CD4-positive, alpha-beta T cell treated with Interleukin-15 for 4 hours (primary cell): ENCODE measurements at places on chromosomes 1 and 21.
A peak's percentile ranks its signal among the peaks of the same experiment; 100 is the strongest.

GRCh38 chr1:214076708-214077065 is 88.9 kb downstream of the PROX1 start:
- DNase-seq: no peak

- no peak for DNase-seq
Measured at GRCh38 chr1:111488669-111489068, 14.8 kb downstream of the ADORA3 start.

- DNase-seq: no peak
Measured at GRCh38 chr1:74937176-74937575, 197.0 kb upstream of the LHX8 start.

- no peak for DNase-seq
Measured at GRCh38 chr21:14918527-14918926, 146.3 kb downstream of the NRIP1 start.

GRCh38 chr21:26491663-26492062 is 81.4 kb downstream of the CYYR1 start:
- DNase-seq: no peak

DNA sequence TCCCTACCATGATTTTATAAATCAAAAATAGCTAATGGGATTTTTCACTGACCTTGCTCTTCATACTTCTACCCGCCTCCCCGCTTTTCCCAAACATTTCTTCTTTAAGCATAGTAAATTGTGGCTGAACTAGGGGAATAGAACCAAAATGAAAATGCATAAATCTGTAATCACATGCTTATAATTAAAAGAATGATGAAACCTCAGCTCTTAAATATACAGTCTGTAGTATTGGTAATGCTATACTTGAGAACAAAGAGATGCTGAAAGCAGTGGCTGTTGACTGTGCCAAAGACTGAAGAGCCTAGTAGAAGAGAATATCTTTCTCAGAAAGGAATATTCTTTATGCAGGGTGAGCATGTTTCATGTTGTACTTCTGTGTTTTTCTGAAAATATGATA is 249.1 kb downstream of the GREM2 start:
- no peak for DNase-seq

GRCh38 chr1:60965280-60965854 is 117.0 kb upstream of the NFIA start:
- DNase-seq: no peak

DNA sequence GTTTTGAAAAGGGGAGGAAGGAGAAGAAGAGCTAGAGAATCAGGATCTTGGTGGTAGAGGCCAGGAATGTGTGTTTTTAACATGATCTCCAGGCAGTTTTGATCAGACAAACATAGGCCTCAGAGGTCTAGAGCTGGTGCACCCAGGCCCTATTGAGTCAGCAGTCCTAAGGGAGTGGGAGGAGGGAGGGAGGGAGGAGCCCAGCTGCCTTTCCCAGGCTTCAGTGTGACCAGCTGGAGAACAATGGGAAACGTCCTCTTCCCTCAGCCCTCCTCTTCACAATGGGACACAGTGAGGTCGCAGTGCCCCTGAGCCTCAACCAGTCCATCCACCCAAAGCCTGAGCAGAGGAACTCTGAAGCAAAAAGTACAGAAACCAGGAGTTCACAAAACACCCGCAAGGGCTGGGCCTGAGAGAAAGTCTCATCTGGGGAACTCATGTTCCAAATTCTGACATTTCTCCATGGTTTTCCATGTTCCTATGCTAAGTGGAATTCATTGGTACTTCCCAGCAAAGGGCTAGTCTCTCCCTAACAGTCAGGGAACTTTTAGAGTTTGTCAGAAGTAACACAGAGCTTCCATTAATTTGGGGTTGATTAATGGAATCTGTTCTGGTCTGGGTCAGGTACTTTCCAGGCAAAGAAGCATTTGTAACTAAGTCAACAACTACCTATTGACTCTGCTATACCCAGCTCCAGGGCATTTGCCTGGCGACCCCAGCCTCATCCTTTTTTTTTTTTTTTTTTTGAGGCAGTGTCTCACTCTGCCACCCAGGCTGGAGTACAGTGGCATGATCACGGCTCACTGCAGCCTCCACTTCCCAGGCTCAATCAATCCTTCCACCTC is 37.5 kb downstream of the ELAPOR1 start:
- DNase-seq: no peak

DNA sequence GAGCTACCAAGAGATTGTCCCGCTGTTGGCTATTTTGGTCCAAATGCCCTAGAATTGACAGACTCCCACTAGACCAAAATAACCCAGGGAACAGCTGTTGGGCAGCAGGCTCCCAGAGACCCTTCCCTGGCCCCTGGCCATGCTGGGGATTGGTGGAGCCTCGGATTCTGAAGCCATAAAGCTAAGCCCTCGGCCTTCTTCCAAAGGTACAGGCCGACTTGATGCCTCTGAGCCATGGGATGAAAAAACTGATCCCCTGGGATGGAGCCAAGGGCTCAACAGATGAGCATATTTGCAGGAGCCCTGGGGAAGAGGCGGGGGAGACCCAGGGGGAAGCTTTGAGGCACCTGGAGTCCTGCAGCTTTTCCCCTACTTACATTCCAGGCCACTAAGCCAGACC is 1.0 kb upstream of the LRRC38 start:
- no peak for DNase-seq

GRCh38 chr21:33810766-33811165 is 104.8 kb downstream of the ATP5PO start:
- DNase-seq: no peak

- DNase-seq: no peak
Measured at GRCh38 chr1:116486424-116486823, 84.4 kb downstream of the CD58 start.

DNA sequence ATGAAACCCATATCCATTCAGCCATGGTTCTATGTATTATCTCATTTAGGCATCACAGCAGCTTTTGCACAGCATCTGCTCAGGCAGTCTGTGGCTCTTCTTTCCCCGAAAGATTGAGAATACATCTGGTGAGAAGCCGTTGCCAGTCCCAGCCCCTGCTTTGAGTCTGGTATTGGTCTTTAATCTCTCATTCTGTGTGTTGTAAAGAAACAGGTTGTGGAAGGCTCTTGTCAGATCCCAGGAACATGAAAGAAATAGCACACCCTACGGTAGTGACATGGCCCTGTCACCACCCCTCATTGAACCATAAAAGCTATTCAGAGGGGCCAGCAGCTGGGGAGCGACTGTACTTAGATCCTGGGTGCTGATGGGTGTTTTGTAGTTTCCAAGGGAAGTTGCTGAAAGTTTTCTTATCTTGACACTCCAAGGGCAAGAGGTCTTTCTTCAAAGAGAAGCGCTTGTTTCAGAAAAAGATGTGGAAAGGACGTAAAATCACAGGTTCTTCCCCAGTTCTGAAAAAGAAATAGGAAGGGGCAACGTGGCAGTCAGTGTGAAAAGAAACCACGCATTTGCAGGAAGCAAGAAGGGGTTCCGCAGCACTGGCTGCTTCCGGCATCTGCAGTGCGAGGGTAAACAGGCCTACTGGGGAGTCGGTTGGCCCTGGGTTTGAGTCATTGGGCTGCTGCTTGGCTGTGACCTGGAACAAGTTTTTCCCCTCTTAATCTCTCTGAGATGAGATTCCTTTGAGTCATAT is 145.0 kb downstream of the DHRS3 start:
- DNase-seq: peak; percentile 74

GRCh38 chr1:107433635-107434360 is 293.0 kb downstream of the NTNG1 start:
- no peak for DNase-seq

DNA sequence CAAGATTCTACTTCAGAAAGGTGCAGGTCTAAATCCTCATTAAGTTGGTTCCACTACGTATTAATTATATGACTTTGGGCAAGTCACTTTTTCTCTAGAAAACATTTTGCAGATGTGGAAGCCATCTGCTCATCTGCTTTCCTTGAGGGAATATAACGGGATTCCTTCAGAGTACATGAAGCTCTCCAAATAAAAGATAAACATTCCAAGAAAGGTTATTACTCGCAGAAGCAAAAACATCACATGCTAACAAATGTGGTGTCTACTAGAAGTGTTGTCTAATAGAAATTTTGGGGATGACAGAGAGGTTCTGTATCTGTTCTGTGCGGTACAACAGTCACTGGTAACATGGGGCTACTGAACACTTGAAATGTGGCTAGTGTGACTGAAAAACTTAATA is 60.2 kb downstream of the NIBAN1 start:
- no peak for DNase-seq

DNA sequence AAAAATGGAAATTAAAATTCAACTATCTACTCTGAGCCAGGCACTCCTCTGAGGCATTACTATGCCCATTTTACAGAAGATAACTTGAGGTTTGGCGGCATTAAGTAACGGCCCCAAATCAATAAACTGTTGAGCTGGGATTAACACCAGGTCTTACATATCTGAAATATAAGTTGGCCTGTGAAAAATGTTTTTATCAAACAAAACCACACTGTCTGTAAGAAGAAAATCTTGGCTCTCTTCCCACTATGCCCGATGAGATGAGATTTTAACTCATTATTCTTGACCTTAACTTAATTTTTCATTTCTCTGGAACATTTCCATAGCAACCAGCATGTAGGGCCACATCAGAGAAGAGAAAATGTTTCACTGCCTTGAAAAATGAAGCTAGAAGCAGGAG is 21.8 kb downstream of the RC3H1 start:
- no peak for DNase-seq

DNA sequence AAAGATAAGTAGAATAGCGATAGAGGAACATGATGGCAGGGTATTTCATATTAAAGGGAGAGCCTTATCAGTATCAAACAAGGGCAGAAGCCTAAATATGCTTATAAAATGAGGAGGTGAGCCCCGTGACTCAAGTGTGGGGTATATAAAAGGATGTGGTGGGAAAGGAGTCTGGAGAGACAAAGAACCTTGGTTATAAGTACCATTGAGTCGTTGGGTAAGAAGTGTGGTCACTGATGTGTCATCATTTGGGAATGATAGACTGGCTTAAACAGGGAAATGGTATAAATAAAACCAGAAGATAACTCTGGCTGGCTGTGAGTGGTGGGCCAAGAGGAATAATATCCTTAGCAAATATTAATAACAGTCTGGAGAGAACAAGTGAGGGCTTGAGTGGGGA is 10.9 kb upstream of the CD5L start:
- no peak for DNase-seq

DNA sequence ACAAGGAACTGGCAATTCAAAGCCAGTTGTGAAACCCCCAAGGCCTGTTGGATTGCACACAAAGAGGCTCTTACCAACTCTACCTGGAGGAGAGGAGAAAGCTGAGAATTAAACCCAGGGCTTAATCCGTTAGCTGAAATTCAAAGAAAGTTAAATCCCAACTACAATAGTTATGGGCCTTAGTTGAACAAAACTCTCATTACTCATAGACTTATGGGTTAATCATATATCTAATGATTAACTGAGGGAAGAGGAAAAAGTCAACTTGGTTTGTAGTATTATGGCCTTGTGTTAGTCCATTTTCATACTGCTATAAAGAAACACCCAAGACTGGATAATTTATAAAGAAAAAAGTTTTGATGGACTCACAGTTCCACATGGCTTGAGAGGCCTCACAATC is 838.2 kb upstream of the ADGRL2 start:
- no peak for DNase-seq

- no peak for DNase-seq
Measured at GRCh38 chr1:61388566-61388965, 306.2 kb downstream of the NFIA start.

DNA sequence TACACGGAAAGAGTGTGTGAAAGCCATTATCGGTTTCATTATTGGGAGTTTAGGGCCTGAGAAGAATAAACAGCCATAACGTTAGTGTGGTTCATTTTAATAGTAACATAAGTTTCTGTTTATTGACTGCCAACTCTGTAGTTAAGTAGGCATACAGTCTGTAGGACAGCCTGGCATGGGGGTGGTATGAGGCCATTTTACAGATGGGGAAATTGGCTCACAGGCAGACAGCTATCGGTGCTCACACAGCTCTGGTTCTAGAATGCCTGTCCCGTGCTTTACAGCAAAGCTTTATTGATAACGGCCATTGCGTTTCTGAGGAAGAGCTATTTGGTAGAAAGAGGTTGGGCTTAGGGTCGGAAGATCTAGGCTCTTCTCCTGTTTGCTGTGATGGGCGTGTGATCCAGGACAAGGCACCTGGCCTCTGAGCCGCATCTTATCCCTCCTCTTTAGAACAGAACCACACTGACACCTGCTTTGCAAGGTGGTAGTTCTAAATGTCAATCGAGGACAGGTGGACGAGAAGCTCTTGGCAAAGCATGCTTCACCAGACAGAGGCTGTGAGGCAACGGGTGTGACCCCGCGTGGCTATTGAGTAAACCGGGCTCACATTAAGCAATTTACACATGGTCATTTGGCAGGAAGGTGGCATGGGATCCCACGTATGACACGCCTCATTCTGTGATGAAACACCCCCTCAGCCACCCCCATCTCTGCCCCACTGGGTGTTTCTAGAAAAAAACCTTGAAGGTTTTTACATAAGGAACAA is 14.9 kb downstream of the ETS2 start:
- no peak for DNase-seq

GRCh38 chr1:33985656-33986055 is 121.8 kb downstream of the HMGB4 start:
- DNase-seq: no peak

- DNase-seq: no peak
Measured at GRCh38 chr1:177589166-177589565, 380.7 kb downstream of the SEC16B start.

DNA sequence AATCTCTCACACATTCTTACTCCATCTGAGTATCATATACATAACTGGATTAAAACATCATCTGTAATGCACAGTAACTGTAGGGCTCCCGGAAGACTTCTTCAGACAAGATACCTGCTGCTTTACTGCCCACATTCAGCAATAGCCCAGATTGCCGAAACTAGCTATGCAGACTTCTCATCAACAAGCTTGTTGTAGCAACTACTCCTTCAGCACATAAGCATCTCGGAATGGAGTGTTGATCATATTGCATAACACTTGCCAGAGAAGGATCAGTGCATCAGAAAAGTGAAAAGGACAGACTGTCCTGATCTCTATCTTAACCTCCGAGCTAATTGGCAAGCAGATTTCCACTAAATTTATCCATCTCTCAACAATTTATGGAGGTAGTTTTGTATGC is 354.6 kb upstream of the C1orf87 start:
- DNase-seq: no peak

DNA sequence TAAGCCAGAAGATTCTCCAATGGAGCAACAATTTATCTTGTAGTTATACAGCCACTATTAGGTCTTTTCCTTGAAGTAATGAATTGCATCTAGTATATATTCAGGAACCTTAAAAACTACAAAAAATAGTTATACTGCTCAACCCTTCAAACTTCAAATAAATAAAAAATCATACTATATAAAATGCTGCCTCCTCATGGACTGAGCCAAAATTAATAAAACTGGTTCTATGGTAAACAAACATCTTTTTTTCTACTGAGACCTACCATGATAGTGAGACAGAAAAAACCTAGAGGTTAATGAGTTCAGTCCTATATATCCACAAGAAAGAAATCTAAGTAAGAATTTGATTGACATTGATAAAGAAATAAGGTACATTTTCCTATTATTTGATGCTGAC is 67.7 kb downstream of the GPATCH2 start:
- no peak for DNase-seq
